ENCODE measurements at places on chromosomes 3 and 15.

- no peak for DNase-seq
Measured at GRCh38 chr3:64685800-64686445, 1.9 kb downstream of the ADAMTS9 start.

GRCh38 chr3:120156699-120157098 is 62.5 kb upstream of the GSK3B start:
- no peak for DNase-seq

- DNase-seq, result no peak
Measured at GRCh38 chr3:150349314-150350097, 58.6 kb upstream of the TSC22D2 start.

GRCh38 chr3:56124546-56124945 is 343.7 kb downstream of the ERC2 start:
- no peak for DNase-seq

DNA sequence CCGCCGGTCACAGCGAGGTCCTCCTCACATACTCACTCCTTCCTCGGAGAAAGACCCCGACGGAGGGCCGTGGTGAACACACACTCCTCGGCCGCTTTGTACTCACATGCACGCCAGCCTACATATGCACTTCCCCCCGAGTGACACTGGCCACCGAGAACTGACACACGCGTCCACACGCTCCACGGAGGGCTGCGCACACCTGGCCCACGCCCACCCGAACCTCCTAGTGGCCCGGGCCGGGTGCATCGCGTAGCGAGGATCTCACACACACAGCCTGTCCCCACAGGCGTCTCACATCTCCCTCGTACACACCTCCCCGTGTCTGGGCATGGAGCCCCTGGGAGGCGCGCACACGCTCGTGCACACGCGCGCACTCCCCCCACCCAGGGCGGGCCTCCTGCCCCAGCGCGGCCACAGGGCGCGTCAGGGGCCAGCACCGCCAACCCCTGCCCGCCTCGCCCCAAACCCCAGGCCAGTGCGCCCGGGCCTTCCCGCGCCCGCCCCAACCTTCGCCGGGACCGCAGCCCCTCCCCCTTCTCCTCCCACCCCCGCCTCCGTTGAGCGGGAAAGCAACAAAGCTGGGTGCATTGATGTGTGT is 411 bp upstream of the C3orf70 start:
- DNase-seq, result no peak

DNA sequence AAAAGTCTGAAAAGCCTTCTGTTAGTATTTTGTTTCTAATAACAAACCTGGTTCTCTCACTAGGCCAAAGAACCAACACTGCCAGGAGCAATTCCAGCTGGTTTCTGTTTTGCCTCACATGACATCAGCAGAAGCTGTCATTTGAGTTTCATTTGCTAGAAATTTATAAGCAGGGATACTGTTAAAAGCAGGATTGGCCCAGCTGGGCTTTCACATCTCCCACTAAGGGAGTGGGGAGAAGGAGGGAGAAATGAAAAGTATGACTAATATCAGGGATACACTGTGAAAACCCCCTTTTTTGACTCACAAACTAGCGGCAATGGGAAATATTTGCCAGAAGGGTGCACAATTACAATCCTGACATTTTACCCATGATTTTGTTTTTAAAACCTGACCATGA is 5.3 kb downstream of the CCDC80 start:
- DNase-seq, result no peak

All from stimulated activated CD8-positive, alpha-beta memory T cell treated with anti-CD3 and anti-CD28 coated beads, Interleukin-2, amount 100 ng/mL, for 1 hour (primary cell).